NCI-H748 treated with DMSO at 0.1 percent for 48 hours (cell line): ENCODE measurements at places on chromosomes 1 and 21.

GRCh38 chr1:37274486-37274885, 199.9 kb upstream of the ZC3H12A start:
- no peak for DNase-seq

DNA sequence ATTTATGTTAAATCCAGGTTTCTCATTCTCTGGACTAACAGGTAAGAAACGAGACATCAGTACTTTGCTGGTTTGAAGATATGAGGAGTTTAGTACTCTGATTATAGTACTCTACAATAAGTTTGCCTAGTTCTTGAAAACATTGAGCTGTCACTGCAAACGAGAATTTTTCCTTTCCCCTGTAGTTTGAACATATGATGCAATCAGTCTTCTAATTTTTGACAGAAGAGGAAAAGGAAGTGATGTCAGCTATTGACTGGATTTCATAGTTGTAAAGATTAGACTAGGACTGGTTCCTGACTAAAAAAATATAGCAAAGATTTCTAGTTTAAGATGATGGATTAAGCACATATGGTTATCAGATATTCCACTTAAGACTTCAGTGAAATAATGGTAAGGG, 461.9 kb downstream of the LRRIQ3 start:
- no peak for DNase-seq

GRCh38 chr1:29120947-29121485, 2.7 kb downstream of the TMEM200B start:
- DNase-seq, result peak; percentile 26

DNA sequence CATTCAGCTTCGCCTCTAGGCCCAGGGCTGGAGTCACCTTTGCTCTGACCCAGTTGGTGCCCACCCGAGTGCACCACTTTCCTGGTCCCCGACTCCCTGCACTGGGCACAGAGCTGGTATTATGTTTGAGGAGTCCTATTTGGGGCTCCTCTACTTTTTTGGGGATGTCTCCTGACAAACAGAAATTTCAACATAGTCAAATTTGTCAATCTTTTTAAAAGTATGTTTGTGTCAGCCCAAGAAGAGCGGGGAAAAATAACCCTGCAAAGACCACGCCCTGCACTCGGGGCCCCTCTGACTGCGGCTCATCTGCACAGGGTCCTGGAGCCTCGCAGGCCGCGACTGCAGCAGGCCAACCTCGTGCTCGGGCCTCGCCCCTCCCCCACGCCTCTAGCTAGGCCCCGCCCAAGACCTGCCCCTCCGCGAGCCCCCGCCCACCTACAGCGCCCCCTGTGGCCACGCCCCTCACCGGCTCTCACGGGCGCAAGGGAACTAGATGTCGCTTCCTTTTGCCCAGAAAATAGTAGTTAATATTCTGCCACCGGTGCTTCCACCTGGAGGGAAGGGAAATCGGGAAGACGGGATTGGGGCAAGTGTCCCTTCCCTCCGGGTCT, 11.4 kb downstream of the FAM229A start:
- peak; percentile 62 for DNase-seq

DNA sequence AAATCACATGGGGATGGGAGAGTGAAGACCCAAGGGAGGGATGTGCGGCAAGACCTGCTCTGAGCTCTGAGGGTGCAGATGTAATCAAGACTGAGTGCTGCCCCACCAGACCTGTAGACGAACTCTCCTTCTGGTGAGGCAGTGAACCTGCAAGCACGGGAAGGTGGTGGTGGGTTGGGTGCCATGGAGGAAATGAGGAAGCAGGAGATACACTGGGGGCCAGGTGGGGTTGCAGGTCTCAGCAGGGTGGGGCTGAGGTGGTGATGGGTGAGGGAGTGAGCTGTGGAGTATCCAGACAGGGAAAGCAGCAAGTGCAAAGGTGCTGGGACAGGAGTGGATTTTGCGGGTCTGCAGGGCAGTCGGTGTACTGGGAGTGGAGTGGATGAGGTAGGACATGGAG, 102.3 kb downstream of the KCNJ15 start:
- DNase-seq, result no peak

- no peak for DNase-seq
Observed at GRCh38 chr21:46052703-46053651, 44.9 kb upstream of the COL6A2 start.

GRCh38 chr1:26733982-26734381, 38.2 kb downstream of the ARID1A start:
- no peak for DNase-seq

DNA sequence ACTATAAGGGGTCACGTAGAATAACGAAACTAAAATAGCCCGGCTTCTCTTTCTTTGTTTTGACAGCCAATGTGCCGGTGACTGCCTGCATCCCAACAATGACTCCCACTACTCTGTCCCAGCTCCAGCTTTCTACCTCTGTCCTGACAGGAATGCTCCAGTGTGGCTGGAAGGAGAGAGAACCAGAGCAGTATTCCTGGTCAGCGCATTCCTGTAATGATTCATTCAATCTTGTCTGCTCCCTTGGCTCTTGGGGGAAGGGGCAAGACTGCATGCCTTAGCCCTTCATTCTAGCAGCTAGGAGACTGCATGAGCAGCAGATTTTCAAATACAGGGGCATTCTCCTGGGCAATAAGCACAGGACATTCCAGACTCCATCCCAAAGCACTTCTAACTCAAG, 132.1 kb upstream of the PRMT6 start:
- DNase-seq, result no peak

GRCh38 chr1:117780687-117781475, 148.5 kb downstream of the GDAP2 start:
- DNase-seq, result no peak

GRCh38 chr1:15526490-15527339, at the start of gene DNAJC16:
TSS of gene DNAJC16 (plus strand) at chr1:15526848. CDS start at chr1:15529106, 2,258 bp downstream.
- DNase-seq, result peak; percentile 95

DNA sequence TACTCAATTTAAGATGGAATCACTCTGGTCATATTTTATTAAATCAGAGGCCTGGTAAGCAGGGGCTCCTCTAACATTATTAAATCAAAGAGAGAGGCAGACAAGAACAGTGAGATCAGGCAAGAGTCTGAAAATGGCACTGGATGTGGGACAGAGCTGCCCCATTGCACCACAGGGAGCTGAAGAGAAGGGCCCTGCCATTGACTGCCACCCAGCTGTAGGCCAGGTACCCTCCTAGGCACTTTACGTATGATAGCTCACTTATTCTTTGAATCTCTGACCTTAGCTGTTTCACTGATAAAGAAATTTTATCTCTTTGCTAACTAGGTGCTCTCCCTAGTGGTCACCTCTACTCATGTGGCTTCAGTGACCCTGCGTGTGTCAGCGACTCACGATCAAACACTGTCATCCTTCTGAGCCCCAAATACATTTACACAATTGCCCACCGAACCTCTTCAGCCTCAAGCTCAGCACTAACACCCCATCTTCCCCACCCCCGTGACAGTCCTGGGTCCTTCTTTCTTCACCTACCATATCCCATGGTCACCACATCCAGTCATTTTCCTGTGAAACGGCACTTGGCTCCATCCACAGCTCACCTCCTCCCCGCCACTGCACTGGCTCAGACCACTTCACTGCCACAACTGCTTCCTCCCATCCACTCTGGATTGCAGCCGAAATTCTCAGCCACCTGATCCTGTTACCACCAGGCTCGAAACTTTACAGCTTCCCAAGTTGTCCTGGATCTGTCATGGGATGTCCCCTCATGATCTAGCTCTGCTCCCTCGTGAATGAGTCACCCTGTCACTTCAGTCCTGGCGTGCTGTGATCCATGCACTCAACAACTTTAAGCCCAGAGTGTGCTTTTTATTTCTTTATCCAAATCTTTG, 97.3 kb upstream of the SYT6 start:
- no peak for DNase-seq

- DNase-seq, result no peak
Observed at GRCh38 chr1:107442551-107442950, 301.7 kb downstream of the NTNG1 start.

DNA sequence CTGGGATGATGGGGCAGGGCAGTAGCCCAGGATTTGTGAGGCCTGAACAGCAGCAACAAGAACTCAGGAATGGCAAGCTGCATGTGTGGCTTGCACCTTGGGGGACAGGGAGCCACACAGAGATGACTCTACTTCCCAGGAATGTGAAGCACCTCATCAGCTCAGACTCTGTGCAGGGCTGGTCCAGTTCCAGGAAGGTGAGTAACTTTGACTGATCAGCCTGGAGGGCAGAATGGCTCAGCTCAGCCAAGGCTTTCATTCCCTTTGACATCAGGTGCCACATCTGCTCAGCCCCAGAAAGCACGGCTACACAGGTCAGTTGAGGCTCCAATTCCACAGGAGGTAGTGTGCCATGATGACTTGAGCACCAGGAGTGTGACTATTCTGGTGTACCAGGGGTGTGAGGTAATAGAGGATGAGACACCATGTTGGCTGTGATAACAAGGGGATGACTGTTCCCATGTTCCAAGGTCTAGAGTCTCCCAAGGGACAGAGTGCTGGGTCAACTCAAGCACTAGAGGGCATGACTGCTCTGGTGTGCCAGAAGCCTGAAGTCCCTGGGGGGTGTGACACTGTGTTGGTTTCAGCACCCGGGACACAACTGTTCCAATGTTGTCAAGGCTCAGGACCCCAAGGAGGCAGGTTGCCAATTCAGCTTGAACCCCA, 625.8 kb upstream of the ADGRL2 start:
- no peak for DNase-seq

DNA sequence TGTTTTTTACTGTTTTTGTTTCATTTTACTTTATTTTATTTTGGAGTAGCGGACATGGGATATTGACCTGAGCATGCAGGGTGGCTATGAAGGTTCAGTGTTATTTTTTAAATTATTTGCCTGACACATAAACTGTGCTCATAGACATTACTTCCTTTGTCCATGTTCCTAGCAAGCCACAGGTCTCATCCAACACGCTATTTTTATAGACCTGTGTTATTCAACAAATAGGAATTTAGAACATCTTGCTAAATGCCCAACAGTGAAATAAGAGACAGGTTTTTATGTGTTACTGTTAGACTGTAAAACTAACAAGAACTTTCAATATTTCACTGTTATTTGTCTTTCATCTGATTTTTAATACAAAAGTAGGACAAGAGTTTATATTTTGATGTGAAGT, 756.4 kb downstream of the KCNT2 start:
- DNase-seq, result no peak

- DNase-seq, result no peak
Observed at GRCh38 chr1:24540051-24540905, 15.6 kb upstream of the NCMAP start.

- DNase-seq, result no peak
Observed at GRCh38 chr1:59292562-59292961, 4.3 kb upstream of the FGGY start.

GRCh38 chr21:34282223-34282622, 81.6 kb upstream of the KCNE2 start:
- DNase-seq, result no peak

DNA sequence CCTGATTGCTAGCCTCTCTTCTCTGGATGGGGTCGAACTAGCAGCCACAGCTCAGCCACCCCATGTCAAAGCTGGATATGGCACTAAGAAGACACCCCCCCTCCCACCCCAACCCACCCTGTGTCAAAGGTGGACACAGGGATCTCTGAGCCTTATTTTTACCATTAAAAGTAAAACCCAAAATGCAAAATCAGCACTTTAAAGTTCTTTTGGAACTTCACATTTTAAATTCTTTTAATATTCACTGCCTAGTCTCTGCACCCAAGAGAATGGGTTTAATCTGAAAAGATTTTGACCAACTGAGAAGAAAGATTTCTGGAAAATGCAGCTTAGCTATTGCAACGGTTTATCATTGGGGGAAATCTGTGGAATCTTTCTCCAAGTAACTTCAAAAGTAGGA, 167.6 kb downstream of the TGFBR3 start:
- no peak for DNase-seq

GRCh38 chr1:167455786-167456446, 62.4 kb downstream of the CD247 start:
- DNase-seq, result no peak

- DNase-seq, result no peak
Observed at GRCh38 chr1:69930396-69930795, 275.0 kb downstream of the LRRC40 start.

- no peak for DNase-seq
Observed at GRCh38 chr1:190908246-190908645, 430.6 kb upstream of the BRINP3 start.
